ENCODE measurements at places on chromosomes 11 and 22. TPM values are rescaled to one million over a fixed set of nuclear protein-coding genes. Genes with fewer than 3 reads are reported as not detected.

GPHA2 gene
- total RNA-seq: not detected

POTEH gene
- total RNA-seq: not detected

KLHL35 gene
- 0.51 TPM for total RNA-seq

SMC1B gene
- total RNA-seq: not detected

TREH gene
- total RNA-seq: not detected

DGCR6 gene
- total RNA-seq: 1.2 TPM

IL17REL gene
- not detected for total RNA-seq

CHRM1 gene
- 0.05 TPM for total RNA-seq

RBFOX2 gene
- total RNA-seq: 32.4 TPM

SLN gene
- 0.82 TPM for total RNA-seq

P2RY6 gene
- total RNA-seq: 10.8 TPM

MS4A4E gene
- not detected for total RNA-seq

ACR gene
- total RNA-seq: not detected

OR4D5 gene
- total RNA-seq: not detected

ASPHD2 gene
- total RNA-seq: 0.83 TPM

Measured in A549 treated with RU486 at 1 μM for 4 hours (cell line).